ENCODE measurements at places on chromosomes 12 and 14. TPM values are rescaled to one million over a fixed set of nuclear protein-coding genes. Genes with fewer than 3 reads are reported as not detected.

The BCL2L14 gene
- total RNA-seq: 0.92 TPM

DNA sequence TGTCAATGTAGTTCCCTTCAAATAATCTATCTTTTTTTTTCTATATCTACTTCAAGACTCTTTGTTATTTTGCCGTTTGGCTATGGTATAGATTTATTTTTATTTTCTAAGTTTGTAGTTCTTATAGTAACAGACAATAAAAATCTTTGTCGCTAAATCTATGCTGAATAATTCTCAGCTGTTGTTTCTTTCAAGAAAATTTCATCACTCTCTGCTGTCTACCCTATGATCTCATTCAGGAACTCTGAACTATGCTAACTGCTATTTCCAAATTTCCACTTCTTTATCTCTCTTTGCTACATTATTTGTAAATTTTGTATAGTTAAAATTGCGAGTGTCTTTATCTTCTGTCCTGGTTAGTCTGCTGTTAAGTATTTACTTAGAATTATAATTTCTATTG, 353.6 kb downstream of the LRFN5 start:
- no peaks in the 10 kb centered on the region for H3K36me3 ChIP-seq
- H3K27ac ChIP-seq: no peak overlapping the region
- DNase-seq: no peak
- H3K27me3 ChIP-seq: no peaks in the 10 kb centered on the region

DNA sequence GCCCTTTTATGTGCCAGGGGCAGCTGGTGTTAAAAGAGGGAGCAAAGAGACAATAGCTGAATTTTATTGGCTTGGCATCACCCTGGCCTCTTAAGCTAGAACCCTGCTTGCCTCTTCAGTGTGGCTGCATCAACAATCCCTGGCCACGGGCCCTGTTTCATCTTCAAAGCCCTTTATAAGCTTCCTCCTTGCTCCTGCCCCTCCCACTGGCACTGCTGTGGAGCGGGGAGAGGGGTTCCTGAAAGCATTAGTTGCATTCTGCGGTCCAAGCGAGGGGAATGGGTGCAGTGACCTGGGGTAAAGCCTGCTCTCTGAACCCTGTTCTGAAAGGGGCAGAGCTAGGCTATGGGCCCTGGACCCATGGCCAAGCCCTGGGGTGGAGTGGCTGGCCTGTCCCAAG, 220 bp upstream of the KRT83 start:
- no peaks in the 10 kb centered on the region for H3K27me3 ChIP-seq
- H3K4me1 ChIP-seq: no peaks in the 10 kb centered on the region
- H3K36me3 ChIP-seq: no peaks in the 10 kb centered on the region
- no peak for DNase-seq
- no peak overlapping the region for H3K27ac ChIP-seq

DNA sequence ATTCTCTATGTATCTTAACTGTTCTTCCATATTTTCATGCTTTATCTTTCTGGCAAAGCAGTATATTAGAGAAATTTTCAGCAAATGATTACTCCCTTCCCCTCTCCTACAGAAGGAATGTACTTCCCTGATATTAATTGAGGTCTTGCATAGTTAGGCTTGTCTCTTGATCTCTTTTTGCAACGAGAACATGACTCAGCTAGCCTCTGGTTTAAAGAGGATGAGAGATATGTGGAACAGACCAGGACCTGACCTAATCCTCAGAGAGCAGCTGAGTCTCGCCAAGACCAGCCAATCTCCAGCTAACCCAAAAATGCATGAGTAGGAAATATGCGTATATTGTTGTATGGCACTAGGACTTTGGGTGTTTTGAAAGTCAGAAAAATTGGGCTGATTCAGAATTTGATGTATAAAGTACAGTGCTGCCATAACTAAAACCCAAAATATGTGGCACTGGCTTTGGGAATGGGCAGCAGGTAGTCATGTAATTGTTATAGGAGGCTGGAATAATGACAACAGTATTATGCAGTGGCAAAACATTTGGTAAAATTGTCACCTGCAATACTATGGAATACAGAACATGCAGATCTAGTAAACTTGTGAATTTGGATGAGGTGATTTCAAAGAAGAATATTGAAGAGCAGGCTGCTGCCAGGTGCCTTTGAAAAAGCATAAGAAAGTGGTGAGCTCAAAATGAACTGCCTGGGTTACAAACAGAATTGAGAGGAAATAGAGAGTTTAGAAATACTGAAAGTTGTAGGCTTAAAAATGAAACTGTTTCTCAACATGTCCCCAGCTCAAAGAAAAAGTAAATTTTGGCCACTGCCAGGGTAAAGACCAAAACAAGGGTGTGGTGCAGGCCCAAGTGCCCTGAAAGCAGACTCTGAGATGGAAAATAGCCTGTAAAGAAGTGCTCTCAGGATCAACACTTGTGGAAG, 9.3 kb upstream of the USP15 start:
- no peaks in the 10 kb centered on the region for H3K36me3 ChIP-seq
- H3K27ac ChIP-seq: peak overlapping the region; percentile 53
- H3K4me3 ChIP-seq: no peak overlapping the region
- H3K4me1 ChIP-seq: no peaks in the 10 kb centered on the region
- no peak for DNase-seq

- H3K4me1 ChIP-seq: peaks cover 10% of the 10 kb centered on the region
- H3K36me3 ChIP-seq: no peaks in the 10 kb centered on the region
- peak overlapping the region; percentile 50 for H3K4me3 ChIP-seq
- DNase-seq: no peak
- H3K27ac ChIP-seq: no peak overlapping the region
Observed at GRCh38 chr12:40107803-40108620, 2.1 kb upstream of the SLC2A13 start.

GRCh38 chr14:22399776-22400175, 189.2 kb downstream of the DAD1 start:
- H3K36me3 ChIP-seq: no peaks in the 10 kb centered on the region
- DNase-seq: no peak

- no peak for DNase-seq
- no peaks in the 10 kb centered on the region for H3K36me3 ChIP-seq
- H3K27me3 ChIP-seq: no peaks in the 10 kb centered on the region
- no peak overlapping the region for H3K4me3 ChIP-seq
- no peak overlapping the region for H3K27ac ChIP-seq
Observed at GRCh38 chr14:83960832-83961512, 1569.0 kb upstream of the FLRT2 start.

The OVCH1 gene
- total RNA-seq: not detected

The NKX2-8 gene
- not detected for total RNA-seq

The ASB2 gene
- total RNA-seq: 2.6 TPM

- H3K27ac ChIP-seq: no peak overlapping the region
- H3K4me3 ChIP-seq: no peak overlapping the region
- DNase-seq: no peak
- H3K27me3 ChIP-seq: no peaks in the 10 kb centered on the region
- H3K36me3 ChIP-seq: no peaks in the 10 kb centered on the region
Observed at GRCh38 chr14:65502676-65503124, 90.2 kb downstream of the FUT8 start.

The CLEC4E gene
- total RNA-seq: not detected

The CLMN gene
- 2.8 TPM for total RNA-seq

GRCh38 chr12:104458694-104459367, 2.1 kb downstream of the CHST11 start:
- H3K4me1 ChIP-seq: peaks cover 46% of the 10 kb centered on the region
- peak overlapping the region; percentile 85 for H3K27ac ChIP-seq
- DNase-seq: no peak
- peak overlapping the region; percentile 83 for H3K4me3 ChIP-seq
- no peaks in the 10 kb centered on the region for H3K36me3 ChIP-seq

The HOXC13 gene
- not detected for total RNA-seq

- H3K36me3 ChIP-seq: no peaks in the 10 kb centered on the region
- DNase-seq: no peak
Observed at GRCh38 chr12:2858334-2858733, 1.5 kb upstream of the TEX52 start.

GRCh38 chr12:120089105-120089504, 27.4 kb downstream of the RAB35 start:
- no peaks in the 10 kb centered on the region for H3K36me3 ChIP-seq
- no peak for DNase-seq
- no peaks in the 10 kb centered on the region for H3K27me3 ChIP-seq
- no peak overlapping the region for H3K4me3 ChIP-seq
- H3K4me1 ChIP-seq: peaks cover 5% of the 10 kb centered on the region

The EXOC3L4 gene
- not detected for total RNA-seq

DNA sequence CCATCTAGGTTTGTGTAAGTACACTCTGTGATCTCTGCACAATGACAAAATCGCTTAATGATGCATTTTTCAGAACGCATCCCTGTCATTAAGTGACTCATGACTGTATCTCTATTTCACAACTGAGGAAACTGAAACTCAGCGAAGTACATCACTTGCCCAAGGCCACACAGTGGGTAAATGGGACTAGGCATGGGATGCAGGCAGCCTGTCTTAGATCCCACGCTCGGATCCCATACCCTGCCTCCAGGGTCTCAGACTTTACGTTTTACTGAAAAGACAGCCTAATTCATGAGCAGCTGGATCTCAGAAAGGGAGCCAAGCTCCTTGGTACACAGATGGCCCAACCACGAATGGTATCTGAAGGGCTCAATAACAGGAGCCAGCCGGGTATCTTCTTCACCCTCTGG, 2.4 kb upstream of the MLEC start:
- H3K36me3 ChIP-seq: no peaks in the 10 kb centered on the region
- H3K4me3 ChIP-seq: no peak overlapping the region
- H3K27me3 ChIP-seq: no peaks in the 10 kb centered on the region
- no peak overlapping the region for H3K27ac ChIP-seq
- peaks cover 12% of the 10 kb centered on the region for H3K4me1 ChIP-seq

DNA sequence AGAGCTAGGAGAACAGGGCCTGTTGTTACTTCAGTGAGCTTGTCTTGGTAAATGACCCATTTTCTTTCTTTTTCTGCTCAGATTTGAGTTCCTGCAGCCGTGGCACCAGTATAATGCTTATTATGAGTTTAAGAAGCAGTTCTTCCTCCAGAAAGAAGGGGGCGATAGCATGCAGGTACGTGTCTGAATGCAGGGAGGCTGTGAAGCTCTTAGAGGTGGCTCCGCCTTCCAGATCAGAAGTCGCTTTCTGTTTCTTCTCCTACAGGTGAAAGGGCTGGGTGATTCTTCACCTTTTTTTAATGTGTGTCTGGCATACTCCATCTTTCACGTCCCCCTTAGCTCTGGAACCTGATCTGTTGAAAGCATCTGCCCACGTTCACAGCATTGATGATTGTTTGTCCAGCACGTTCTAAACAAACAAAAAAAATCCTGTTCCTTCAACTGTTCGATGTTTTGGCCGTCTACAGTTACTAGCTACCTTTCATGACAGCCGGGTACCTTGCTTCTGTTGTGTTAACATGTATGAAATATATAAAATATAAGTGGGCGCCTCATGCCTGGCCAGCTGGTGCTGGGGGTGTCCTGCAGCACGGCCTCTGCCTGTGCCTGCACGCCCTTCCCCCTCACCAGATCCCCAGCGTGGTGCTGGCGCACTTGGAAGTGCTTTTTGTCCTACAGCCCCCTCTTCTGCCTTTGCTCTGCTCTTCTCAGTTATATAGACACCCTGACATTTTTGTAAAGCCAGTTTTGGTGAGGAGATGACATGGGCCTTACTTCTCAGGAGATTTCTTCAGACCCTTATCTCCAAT, 44.6 kb downstream of the SFSWAP start:
- H3K27me3 ChIP-seq: no peaks in the 10 kb centered on the region
- peaks cover 31% of the 10 kb centered on the region for H3K36me3 ChIP-seq
- H3K4me3 ChIP-seq: no peak overlapping the region
- DNase-seq: no peak

GRCh38 chr12:96140174-96140573, 54.0 kb upstream of the ELK3 start:
- DNase-seq: no peak
- no peak overlapping the region for H3K4me3 ChIP-seq
- H3K36me3 ChIP-seq: no peaks in the 10 kb centered on the region
- peaks cover 4% of the 10 kb centered on the region for H3K4me1 ChIP-seq
- H3K27me3 ChIP-seq: no peaks in the 10 kb centered on the region

DNA sequence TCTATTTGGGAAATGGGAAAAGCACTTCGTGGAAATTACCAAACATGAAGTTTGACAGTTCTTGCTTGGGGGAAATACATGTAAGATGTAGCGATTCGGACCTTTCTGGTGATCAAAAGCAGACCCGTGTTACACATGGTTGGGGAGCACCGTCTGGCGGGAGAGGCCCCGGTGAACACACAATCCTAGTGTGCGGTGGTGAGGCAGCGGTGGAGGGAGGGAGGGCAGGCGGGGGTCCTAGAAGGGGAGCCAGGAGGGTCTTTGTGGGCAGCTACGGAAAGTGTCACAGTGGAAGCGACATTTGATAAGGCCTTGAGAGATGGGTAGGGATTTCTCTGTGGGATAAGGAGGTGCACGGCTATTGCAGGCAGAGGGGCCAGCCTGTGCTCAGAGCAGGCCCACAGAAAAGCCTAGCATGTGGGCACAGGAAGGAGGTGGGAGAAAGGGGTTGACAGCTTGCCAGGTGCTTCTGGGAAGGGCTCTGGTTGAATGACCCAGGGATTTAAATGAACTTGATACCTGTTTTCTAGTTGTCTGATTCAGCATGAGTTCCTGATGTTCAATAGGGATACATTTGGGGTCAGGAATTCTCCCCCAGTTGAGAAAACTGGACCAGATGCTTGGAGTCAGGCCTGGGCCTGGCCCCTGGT, 7.2 kb downstream of the MVK start:
- DNase-seq: no peak
- no peak overlapping the region for H3K27ac ChIP-seq
- no peaks in the 10 kb centered on the region for H3K36me3 ChIP-seq
- H3K4me1 ChIP-seq: no peaks in the 10 kb centered on the region
- no peak overlapping the region for H3K4me3 ChIP-seq

GRCh38 chr14:81122326-81122725, 98.4 kb downstream of the GTF2A1 start:
- DNase-seq: no peak
- H3K36me3 ChIP-seq: no peaks in the 10 kb centered on the region
- H3K4me3 ChIP-seq: no peak overlapping the region

DNA sequence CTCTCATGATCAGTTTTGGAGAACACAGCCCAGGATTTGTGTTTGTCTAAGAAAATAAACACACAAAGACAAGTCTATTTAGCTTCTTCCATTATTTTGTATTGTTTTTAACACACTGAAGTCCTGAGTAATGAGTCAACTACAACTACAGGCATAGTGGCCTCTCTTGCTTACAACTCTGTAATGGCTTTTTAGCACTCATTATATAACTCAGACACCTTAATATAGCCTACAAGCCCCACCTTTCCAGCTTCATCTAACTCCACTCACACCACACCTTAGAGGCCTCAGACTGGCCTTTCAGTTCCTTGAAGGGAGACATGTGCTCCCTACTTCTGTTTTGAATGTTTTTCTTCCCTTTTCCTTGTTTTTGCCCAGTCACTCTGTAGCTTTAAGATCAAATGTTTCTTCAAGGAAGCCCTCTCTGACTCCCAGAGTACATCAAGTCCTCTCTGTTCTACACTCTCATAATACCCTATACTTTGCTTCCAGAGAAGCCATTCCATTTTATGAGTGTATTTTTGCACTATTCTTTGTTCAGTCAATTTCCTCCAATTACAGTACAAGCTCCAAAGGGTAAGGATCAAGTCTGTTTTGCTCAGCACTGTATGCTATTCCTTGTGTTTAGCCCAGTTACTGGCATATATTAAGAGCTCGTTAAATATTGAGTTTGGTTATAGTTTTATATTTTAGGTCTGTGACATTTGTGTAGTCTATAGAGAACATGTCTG, 233.6 kb upstream of the ARHGAP5 start:
- H3K4me3 ChIP-seq: no peak overlapping the region
- H3K27me3 ChIP-seq: no peaks in the 10 kb centered on the region
- H3K36me3 ChIP-seq: no peaks in the 10 kb centered on the region
- no peak for DNase-seq
- H3K4me1 ChIP-seq: no peaks in the 10 kb centered on the region
- H3K27ac ChIP-seq: no peak overlapping the region

The STXBP6 gene
- total RNA-seq: not detected

The PPP1R3E gene
- 35.7 TPM for total RNA-seq

- no peaks in the 10 kb centered on the region for H3K36me3 ChIP-seq
- H3K4me3 ChIP-seq: no peak overlapping the region
- no peak overlapping the region for H3K27ac ChIP-seq
- H3K27me3 ChIP-seq: no peaks in the 10 kb centered on the region
Observed at GRCh38 chr14:91516663-91517388, 6.7 kb upstream of the PPP4R3A start.
